ENCODE measurements at places on chromosomes 1 and 21.

- DNase-seq: peak; percentile 8
These were observed 12.6 kb downstream of the FLG2 start for GRCh38 chr1:152347116-152347728.

- DNase-seq: no peak
These were observed 849.8 kb downstream of the USP25 start for GRCh38 chr21:16579538-16579937.

DNA sequence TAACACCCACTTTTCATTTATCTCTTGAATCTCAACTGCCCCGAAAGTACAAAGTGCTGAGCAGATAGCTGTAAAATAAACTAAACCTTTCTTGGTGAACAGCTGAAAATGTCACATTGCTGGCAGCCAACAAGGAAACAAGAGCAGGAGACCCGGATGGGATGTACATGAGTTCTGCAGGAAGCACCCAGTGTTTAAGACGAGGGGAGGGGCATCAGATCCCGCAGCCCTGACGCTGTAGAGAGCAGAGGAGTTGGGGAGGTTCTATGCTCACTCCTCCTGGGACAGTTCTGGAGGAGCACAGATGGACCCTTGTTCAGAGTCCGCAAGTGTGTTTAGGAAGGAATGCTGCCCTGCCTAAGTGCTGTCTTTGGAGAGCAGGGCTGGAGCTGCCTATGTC, 32.0 kb upstream of the EPHA8 start:
- DNase-seq: no peak

GRCh38 chr1:241266121-241266520, 90.9 kb downstream of the RGS7 start:
- DNase-seq: no peak

DNA sequence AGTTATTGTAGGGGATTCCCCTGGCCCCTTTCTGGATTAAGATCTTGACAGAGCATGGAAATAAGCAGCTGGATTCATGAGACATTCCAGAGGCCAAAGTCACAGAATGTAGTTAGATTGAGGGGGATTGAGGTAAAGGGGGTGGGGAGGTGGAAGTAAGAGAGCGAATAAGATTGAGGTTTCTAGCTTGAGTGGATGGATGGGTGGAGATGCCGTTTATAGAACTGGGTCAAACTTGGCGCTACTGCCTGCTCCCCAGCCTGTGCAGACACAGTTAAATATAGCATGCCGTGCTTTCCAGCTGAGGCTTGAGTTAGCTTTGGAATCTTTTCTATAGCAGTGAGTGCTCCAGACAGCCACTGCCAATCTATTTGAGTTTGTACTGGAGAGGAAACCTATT, 85.7 kb downstream of the DYRK1A start:
- DNase-seq: no peak

DNA sequence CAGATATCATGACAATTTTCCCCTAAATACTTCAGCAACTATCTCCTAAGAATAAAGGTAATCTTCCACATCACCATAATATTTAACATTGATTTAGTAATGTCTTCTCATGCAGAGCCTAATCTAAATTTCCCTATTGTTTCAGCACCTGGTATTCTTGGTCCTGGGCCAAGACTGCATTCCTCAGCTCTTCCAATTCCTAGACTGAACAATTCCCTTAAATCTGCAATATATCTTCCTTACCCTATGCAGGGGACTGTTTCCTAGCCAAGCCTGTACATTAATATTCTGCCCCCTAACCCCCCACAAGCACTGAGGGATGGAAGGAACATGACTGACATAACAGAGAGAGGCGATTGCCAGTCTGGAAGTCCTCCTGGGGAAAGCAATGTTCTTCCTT, 28.7 kb upstream of the DISP1 start:
- no peak for DNase-seq

Data from ELF-1 (cell line).